ENCODE measurements at places on chromosomes 3 and 15.
A peak's percentile ranks its signal among the peaks of the same experiment; 100 is the strongest.

DNA sequence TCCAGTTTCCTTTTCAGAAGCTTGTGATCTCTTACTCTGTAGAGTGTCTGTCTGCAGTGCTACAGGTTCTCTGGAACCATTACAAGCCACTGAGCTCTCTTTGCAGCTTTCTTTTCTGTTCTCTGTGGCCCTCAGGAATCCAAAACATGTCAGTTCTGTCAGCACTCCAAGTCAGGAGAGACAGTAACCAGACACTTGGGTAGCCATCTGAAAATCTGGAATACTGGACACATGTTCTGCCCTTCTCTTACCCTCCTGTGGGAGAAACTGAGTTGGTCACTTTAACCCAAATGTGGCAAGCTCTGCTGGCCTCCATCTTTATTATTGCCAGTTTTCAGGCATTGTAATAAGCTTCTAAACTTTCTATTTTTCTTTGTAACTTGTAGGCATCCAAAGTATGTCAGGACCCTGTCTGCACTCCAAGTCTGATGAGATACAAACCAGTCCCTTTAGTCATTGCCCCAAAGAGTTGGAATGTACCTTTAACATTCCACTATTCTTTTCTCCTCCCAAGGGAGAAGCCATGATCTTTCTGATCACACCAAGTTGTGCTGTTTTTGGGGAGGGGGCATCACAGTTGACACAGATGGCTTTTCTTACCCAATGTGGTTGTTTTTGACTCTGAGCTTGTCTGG, 183.7 kb downstream of the DPH6 start:
- DNase-seq, result no peak

DNA sequence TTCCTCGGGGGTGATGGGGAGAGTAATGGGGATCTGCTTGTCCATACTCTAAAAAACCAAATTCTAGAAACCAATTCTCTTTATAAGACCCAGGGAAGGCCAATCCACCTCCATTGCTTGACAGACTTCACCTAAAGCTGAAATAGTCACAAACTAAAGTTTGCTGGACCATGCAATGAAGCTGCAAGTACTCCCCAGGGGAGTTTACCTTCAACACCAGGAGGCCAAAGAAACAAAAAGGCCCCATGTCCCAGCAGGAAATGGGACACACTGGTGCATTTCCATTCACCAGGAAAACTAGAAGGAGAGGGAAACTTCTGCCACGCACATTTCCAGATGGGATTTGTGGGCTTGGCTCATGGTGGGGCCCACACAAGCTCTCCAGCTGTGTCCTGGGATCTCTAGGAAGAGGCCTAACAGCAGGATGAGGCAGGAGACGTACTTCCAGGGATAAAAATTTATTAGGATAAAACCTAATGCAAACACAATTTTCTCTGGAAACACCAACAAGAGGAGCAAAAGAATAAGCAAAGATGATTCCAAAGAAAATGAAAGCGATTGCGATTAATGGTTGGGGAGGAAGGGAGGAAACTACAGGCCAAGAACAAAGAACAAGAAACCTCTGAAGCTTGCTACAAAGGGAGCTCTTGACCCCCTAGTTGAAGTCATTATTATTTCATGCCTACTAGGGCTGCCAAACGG, 238.0 kb upstream of the LRTM1 start:
- DNase-seq, result no peak

- DNase-seq, result peak; percentile 92
These were observed 903 bp downstream of the SLC25A38 start for GRCh38 chr3:39383881-39384664.

DNA sequence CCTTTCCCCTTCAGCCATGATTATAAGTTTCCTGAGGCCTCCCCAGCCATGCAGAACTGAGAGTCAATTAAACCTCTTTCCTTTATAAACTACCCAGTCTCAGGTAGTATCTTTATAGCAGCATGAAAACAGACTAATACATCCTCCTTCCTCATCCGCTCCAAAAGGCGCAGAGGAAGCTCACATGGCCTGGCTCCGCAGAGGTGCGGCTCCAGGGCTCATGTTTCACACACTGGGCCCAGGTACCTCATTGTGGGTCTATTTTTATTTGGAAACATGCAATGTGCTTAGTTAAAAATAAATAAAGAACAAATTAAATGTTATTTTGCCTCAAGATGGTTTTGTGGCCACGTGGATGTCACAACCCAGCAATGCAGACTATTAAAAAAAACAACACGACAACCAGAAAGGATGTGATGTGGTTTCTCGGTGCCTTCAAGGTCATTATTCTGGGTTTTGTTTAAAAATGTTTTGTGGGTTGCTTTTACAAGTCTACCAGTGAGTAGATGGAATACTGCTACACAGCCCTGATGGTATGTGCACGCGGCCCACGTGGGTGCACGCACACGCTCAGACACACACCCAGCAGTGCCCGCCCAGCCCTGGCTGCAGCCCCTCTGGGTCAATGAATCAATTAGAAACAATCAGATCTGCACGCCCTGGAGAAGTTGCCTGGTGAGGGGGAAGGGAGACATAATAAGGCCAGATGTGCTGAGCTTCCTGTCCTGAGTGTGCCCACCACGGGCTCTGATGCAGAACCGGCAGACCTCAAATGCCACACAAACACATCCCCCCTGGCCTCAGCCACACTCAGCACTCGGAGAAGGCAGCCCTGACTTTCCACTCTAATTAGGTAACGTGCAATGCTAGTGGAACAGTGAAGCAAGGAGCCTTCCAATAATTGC, 140.1 kb downstream of the ADAMTS17 start:
- no peak for DNase-seq

DNA sequence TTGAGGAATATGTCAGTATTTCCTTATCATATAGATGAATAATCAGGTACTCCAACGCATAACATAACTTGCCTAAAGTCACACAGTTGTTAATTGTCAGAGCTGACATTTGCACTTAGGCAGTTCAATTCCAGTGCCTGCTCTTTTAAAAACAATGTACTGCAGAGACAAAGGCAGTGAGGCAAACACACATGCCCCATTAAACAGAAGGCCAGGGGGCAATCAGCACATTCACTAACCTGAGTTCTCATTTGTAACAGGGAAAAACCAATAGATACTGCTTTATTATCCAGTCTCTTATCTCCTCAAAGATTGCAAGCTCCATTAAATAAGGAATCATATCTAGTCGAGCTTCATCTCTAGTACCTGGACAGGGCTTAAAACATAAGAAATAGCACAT, 1017.4 kb downstream of the SQOR start:
- no peak for DNase-seq

- DNase-seq, result no peak
These were observed 18.8 kb downstream of the PLA2G4F start for GRCh38 chr15:42137461-42138261.

DNA sequence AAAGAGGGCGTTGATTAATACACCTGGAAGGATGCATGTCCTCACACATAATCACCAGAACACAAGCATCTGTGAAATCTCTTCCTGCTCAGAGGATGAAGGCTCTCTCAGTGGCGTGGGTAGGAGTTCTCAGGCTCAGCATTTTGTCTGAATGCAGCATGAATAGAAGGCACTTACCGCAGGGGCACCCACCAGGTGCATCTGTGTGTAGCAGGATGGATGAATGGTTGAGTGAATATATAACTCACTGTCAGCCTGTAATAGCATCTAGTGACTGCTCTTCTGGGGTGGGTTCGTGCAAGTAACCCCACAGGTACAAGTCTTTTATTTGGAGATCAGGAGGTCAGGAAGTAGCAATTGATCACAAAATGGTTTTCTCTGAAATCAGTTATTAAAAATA, 143.0 kb downstream of the SQOR start:
- no peak for DNase-seq

DNA sequence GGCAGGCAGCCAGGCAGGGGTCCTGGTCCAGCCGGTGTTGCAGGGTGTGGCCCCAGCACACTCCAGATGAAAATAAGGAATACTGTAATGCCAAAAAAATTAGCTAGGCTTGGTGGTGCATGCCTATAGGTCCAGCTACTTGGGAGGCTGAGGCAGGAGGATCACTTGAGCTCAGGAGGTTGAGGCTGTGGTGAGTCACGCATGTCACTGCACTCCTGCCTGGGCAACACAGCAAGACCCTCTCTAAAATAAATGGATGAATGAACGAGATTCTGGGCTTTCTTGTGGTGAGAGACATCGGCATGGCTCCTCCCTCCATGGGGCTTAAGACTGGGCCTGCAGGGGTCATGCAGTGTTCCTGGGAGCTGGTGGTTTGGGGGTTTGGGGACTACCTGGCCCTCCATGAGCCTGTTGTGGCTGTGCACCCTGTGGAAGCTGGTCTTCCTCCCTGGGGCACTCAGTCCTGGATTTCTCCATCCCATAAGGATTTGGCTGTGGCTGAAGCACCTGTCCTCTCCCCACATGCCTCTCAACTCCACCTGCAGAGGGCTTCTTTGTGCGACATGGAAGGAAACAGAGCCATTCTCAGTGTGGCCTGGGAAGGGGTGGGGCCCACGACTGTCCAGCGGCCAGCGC, 7.6 kb upstream of the RCCD1 start:
- no peak for DNase-seq

DNA sequence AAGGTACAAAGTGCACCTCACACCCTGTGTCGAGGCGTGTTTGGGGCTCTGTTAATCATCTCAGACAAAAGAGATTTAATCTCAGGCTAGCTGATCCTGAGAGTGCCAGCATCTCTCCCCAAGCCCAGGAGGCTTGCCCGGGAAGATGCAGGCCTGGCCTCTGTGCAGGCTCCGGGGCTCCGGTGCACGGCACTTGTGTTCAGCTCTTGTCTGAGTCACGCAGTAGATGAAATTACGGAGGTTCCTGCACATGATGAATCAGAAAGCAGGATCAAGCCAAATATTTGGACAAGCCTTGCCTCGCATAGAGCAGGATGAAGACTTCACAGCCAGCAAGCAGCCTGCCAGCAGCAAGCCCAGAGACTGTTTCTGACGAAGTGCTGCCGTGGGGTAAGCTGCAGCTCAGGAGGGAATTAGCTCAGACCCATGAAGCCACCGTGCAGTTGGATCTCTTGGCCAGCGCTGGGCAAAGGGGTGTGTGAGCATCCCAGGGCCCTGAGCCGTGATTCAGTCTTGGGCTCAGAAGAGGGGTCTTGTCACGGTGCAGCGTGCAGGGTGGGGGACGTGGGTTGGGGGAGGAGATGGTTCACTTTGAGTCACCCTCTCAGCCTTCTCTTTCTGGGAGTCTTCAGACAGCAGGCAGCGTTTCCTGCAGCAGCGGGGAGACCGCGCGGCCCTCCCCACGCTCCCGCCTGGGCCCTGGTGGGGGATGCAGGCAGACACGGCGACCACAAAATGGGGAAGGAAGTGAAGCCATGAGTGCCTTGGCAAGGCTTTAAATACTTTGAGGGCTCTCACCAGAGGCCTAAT, 89.2 kb upstream of the MEF2A start:
- no peak for DNase-seq

DNA sequence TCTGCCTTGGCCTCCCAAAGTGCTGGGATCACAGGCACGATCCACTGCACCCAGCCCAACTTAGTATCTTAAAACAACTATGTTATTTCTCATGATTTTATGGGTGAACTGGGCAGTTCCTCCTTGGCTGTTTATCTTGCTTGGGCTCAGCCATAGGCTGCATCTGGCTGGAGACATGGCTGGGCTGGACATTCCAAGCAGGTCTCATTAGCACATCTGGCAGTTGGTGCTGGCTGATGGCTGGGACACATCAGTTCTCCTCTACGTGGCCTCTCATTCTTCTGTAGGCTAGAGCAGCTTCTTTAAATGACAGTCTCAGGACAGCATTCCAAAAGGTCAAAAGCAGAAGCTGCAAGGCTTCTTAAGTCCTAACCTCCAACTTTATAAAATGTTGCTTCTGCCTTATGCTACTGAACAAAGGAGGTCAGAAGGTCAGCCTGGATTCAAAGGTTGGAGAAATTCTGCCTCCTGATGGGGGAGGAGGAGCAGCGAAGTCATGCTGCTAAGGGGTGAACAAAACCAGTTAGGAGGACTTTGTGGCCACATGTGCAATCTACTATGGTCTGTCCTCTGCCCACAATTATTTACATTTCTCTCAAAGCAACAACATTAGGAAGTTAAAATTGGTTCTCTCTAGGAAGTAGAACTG, 144.0 kb downstream of the AQP9 start:
- DNase-seq, result no peak

GRCh38 chr3:113783463-113783862, 36.6 kb downstream of the ATP6V1A start:
- DNase-seq, result no peak

DNA sequence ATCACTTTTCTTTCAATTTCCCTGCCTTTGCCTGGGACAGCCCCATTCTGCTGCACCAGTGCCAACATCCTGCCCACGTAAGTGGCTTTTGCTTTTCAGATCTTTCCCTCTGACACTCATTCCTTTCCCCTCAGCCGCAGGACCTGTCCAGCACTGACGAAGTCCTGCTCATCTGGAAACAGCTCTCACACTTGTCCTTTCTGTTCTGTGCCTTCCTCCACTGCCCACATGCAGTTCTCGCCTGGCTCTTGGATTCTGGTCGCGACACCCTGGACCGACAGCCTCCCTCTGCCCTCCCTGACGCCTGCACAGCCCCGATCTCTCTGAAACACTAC, 99.7 kb downstream of the ADCY5 start:
- no peak for DNase-seq

DNA sequence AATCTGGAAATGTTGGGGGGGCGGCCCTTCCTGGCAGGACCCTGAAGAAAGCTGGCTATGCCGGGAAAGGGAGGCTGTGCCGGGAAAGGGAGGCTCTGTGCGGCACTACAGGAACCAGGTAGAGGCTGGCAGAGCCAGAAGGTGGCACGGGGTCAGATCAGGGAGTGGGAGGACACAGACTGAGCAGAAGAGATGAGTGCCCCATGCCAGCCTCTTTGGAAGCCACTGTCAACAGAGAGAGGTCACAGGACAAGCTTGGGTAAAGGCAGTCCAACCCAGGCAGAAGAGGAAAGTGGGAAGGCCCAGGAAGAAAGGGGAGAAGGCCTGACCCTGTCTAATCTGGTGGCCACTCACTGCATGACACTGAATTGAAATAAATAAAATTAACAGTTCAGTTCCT, 1.5 kb downstream of the C15orf62 start:
- DNase-seq, result no peak

- DNase-seq, result peak; percentile 15
These were observed 12.0 kb upstream of the ZNF592 start for GRCh38 chr15:84736375-84736774.

GRCh38 chr3:197222937-197223370, 75.5 kb downstream of the DLG1 start:
- no peak for DNase-seq

DNA sequence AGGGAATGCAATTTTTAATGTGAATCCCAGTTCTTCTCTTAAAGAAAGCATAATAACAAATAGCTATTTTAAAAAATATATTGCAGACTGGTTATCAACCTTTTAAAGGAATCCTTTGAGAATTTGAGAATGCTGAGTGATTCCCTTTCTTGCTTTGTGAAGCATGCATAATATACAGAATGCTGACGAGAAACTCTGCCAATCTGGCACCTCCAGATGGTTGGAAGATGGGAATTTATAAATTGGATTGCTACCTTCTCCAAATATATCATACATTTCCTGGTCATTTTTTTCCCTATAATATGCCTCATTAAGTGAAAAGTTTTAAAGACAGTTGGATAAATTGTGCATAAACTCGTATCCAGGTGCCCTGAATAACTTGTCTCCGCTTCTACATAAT, 333.9 kb upstream of the ARPP21 start:
- no peak for DNase-seq

All from stimulated activated CD8-positive, alpha-beta memory T cell treated with anti-CD3 and anti-CD28 coated beads, Interleukin-2, amount 100 ng/mL, for 1 hour (primary cell).